ENCODE measurements at places on chromosomes 13 and 19. TPM values are rescaled to one million over a fixed set of nuclear protein-coding genes. Genes with fewer than 3 reads are reported as not detected.

DNA sequence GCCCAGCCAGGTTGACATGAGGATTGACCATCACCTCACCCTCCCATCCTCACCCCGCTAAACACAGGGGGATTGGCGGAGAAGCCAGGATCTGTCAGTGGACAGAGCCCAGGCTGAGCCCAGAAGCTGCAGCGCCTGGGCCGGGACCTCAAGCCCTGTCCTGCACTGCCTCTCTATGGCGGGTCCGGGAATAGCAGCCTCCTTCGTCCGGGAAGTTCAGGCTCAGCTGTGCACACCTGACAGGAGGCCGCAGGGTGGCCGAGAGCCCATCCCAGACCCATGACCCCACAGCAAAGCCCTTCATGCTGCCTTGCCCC, 67.8 kb downstream of the SPACA7 start:
- DNase-seq, result peak; percentile 86
- H3K4me1 ChIP-seq, result no peaks in the 10 kb centered on the region

GRCh38 chr13:104694397-104694796, 1628.2 kb upstream of the SLC10A2 start:
- H3K36me3 ChIP-seq, result no peaks in the 10 kb centered on the region
- DNase-seq, result no peak
- no peak overlapping the region for H3K4me3 ChIP-seq
- H3K27me3 ChIP-seq, result no peaks in the 10 kb centered on the region
- no peak overlapping the region for H3K27ac ChIP-seq
- H3K4me1 ChIP-seq, result no peaks in the 10 kb centered on the region

GRCh38 chr19:54435551-54436016, 13.4 kb upstream of the LENG8 start:
- H3K36me3 ChIP-seq, result peaks cover 6% of the 10 kb centered on the region
- DNase-seq, result no peak
- H3K27me3 ChIP-seq, result peaks cover 4% of the 10 kb centered on the region
- H3K4me3 ChIP-seq, result no peak overlapping the region

Gene RAP2A
- total RNA-seq, result 31.3 TPM

Data from mesothelial cell of epicardium (in vitro differentiated cells).